Kidney (tissue), 22 donors: ENCODE measurements at places on chromosomes 3 and 15. TPM values are rescaled to one million over a fixed set of nuclear protein-coding genes. Genes with fewer than 3 reads are reported as not detected.

Gene GOLGA8T
- 0.28 TPM for polyA plus RNA-seq

Gene SI
- polyA plus RNA-seq = 0.11 TPM

Gene PAK6
- 8.1 TPM for polyA plus RNA-seq

Gene BSN
- 0.11 TPM for polyA plus RNA-seq
